ENCODE measurements at places on chromosomes 4 and X. TPM values are rescaled to one million over a fixed set of nuclear protein-coding genes. Genes with fewer than 3 reads are reported as not detected.

APELA gene
- total RNA-seq = not detected

NDNF gene
- not detected for total RNA-seq

N4BP2 gene
- 29.0 TPM for total RNA-seq

CASP6 gene
- 24.1 TPM for total RNA-seq

KLB gene
- not detected for total RNA-seq

MAB21L2 gene
- not detected for total RNA-seq

KCND1 gene
- total RNA-seq = 4.6 TPM

GCNA gene
- 6.5 TPM for total RNA-seq

DCAF4L1 gene
- 0.21 TPM for total RNA-seq

VEGFC gene
- total RNA-seq = not detected

CXCL11 gene
- not detected for total RNA-seq

SMIM10L2A gene
- total RNA-seq = 0.65 TPM

EGF gene
- not detected for total RNA-seq

ANXA3 gene
- total RNA-seq = 2.9 TPM

FIP1L1 gene
- total RNA-seq = 70.9 TPM

TENM3 gene
- not detected for total RNA-seq

HSD17B13 gene
- 0.16 TPM for total RNA-seq

SORBS2 gene
- not detected for total RNA-seq

PITX2 gene
- total RNA-seq = not detected

MAOB gene
- total RNA-seq = not detected

HTN3 gene
- not detected for total RNA-seq

TDO2 gene
- total RNA-seq = not detected

POF1B gene
- not detected for total RNA-seq

ADH1C gene
- not detected for total RNA-seq

ABCG2 gene
- 0.61 TPM for total RNA-seq

PABPC1L2B gene
- not detected for total RNA-seq

CCNB3 gene
- total RNA-seq = 0.76 TPM

KDR gene
- not detected for total RNA-seq

IQCM gene
- not detected for total RNA-seq

IL13RA1 gene
- 0.05 TPM for total RNA-seq

PARM1 gene
- total RNA-seq = not detected

CXCL1 gene
- not detected for total RNA-seq

TLL1 gene
- not detected for total RNA-seq
